ENCODE measurements at places on chromosomes 1 and 21.

DNA sequence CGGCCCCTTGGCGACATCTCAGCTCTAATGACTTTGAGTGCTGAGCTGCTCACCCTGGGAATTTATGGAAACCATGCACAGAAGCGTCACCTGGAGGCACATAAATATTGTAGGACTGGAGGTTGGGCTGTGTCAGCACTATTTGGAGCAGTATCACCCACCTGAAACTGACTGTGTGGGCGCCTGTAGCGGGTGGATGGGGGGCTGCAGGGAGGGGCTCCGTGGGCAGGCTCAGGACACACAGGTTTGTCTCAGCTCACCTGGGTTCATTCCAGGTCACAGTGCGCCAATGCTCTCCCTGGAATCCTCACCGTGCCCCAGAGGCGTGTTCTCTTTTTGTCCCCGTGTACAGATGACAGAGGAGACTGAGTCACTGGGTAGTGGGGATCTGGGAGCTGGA, 74.8 kb upstream of the ACTL8 start:
- DNase-seq: no peak

- no peak for DNase-seq
Observed at GRCh38 chr1:20530901-20531300, 21.5 kb upstream of the FAM43B start.

GRCh38 chr1:78281580-78281979, 209.2 kb upstream of the PTGFR start:
- DNase-seq: no peak

- no peak for DNase-seq
Observed at GRCh38 chr1:244759158-244759557, 76.3 kb upstream of the COX20 start.

GRCh38 chr1:187046293-187046692, 217.5 kb downstream of the PLA2G4A start:
- DNase-seq: no peak

DNA sequence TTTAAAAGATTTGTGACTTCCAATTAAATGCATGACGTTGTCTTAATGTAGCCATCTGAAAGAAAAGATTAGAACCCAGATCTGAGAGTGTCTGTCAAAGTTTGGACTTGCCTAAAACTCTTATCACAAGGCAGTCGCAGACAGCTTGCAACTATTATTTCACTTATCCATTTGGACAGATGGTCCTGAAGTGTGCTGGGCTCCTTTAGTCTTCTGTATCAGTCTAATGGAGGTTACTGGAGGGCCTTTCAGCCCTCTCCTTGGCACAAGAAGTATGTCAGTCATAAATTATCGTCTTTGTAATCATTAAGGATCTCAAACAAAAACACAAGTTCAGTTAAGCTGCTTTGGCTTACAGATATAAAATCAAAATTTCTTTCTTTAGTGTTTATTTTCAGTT, 15.5 kb downstream of the PROX1 start:
- no peak for DNase-seq

GRCh38 chr21:46543306-46543705, 61.6 kb downstream of the S100B start:
- DNase-seq: no peak

Measured in HS-27A (cell line).